ENCODE measurements at places on chromosomes 1 and 21. TPM values are rescaled to one million over a fixed set of nuclear protein-coding genes. Genes with fewer than 3 reads are reported as not detected.

GRCh38 chr1:240693036-240693435 lies 81.1 kb upstream of the GREM2 start:
- DNase-seq: no peak

DNA sequence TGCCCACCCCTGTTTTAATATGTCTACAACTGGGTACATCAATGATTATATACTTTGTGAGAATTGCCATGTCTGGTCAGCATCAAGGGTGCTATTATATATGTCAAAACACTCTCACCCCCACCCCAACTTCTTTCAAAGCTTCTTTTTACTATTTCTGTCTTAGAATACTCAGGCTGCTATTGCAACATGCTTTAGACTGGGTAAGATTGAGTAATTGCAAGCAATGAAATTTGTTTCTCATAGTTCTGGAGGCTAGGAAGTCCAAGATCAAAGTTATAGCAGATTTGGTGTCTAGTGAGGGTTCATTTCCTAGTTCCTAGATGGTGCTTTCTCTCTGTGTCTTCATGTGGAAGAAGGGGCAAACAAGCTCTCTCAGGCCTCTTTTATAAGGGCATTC lies 100.5 kb upstream of the KCNK1 start:
- DNase-seq: no peak

- no peak for DNase-seq
Measured at GRCh38 chr1:84442256-84442655, 36.8 kb upstream of the RPF1 start.

DNA sequence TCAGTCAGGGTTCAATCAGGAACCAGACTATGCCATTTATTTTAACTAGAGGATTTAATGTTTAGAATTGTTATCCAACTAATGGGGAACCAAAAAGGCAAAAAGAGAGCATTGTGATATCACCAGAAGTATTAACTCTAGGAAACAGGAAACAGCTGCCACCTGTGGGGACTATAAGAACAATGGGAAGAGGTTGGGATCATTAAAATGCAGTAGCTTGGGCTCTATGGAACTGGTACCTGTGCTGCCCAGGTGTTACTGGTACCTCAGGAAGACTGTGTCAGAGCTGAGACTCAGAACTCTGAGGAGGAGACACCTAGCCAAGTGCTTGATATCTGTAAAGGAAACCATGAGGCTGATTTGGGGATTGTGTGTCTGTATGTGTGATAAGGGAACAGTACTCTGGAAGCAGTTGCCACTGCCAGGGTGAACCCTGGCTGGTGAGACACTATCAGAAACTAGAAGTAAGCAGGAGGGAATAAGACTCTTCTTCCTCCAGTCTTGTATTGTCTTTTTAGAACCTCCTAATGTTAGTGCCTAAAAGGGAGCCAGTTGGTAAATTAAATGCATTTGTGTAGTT lies 49.4 kb downstream of the MAN1A2 start:
- DNase-seq: no peak

DNA sequence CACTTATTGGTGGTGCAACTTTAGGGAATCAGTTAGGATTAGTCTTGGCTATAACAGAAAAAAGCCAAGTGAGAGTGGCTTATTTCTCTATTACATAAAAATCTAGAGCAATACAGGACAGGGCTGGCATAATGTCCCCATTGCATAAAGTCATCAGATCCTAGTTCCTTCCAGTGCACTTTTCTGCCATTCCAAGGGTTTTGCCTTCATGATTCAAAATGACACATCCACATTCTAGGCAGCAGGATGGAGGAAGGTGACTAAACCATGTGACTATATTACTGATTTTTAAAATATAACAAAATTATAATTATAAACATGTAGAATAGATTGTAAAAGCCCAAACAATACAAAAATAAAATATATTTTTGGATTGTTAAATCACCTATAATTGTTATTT lies 18.8 kb downstream of the JUN start:
- DNase-seq: no peak

- DNase-seq: no peak
Measured at GRCh38 chr1:95046359-95046758, 26.4 kb downstream of the ALG14 start.

- no peak for DNase-seq
Measured at GRCh38 chr1:204498981-204499380, 4.4 kb upstream of the PIK3C2B start.

- DNase-seq: no peak
Measured at GRCh38 chr1:103527331-103527730, 1.8 kb downstream of the RNPC3 start.

DNA sequence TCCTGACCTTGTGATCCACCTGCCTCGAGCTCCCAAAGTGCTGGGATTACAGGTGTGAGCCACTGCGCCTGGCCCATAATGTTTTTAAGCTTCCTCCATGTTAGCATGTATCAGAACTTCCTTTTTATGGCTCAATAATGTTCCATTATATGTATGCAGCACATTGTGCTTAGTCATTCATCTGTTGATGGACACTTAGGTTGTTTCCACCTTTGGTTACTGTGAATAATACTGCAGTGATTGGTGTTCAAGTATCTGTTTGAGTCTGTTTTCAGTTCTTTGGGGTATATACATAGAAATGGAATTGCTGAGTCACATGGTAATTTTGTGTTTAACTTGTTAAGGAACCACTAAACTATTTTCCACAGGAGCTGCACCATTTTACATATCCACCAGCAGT lies 17.7 kb downstream of the CMPK1 start:
- no peak for DNase-seq

- no peak for DNase-seq
Measured at GRCh38 chr1:75985827-75986226, 53.6 kb upstream of the ASB17 start.

DNA sequence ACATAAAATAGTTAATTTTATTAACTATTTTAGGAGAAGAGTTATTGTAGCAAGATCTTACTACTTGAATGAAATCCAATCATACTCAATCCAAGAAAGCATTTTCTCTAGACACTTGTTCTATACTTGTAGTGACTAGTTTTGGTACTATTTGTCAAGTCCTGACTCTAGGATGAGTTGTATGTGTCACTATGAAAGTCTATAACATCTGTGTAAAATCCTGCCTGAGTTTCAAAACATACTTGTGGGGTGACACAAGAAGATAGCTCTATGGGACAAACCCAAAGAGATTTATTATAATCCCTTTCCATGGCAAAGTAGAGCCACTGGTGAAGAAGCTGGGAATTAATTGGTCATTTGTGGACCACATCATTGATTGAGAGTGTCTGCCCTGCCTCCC lies 1042.2 kb upstream of the ADGRL4 start:
- DNase-seq: no peak

DNA sequence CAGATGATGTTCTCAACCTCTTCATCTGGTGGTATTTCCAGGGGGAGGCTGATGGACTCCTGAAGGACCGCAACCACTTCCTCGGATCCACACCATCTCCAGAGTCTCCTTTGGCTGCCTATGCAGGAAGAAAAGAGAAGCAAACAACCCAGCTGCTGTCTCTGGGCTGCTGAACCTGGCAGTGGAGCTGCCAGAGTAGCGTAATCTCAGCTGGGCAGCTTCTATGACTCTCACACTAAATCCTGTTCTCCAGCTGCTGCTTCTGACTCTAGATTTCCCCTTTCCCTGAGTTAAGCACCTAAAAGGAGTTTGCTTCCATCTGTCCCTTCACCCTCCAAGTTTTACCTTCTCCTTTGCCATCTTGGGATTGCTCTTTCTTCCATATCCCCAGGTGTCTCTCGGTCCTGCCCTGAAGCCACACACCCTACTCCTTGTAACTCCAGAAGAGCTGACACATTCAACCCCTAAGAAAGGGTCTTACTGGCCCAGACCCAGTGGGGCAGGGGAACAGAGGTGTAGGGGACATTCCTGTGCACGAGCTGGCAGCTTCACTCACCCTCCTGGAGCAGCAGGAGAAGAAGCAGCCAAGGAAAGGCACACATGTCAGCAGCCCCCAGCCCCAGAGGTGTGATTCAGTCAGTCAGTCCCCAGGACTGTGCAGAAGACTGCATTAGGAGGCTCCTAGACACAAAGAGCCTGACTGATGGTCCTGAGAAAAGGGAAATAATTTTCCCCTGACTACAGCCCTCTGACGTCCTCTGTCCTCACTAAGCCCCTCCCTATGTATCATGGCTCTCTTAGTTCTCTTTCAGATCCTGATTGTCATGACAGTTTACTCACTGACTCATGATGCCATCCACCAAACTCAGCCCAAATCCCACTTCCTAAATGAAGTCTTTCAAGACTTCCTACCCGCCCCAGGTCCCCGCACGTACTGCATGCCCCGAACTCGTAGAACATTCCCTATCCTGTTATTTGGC lies at the start of gene SLAMF9:
Gene SLAMF9, minus strand, starts transcription at position 702 of the 980 bp plus-strand sequence. Its CDS starts 100 bp downstream, at position 602.
- no peak for DNase-seq

DNA sequence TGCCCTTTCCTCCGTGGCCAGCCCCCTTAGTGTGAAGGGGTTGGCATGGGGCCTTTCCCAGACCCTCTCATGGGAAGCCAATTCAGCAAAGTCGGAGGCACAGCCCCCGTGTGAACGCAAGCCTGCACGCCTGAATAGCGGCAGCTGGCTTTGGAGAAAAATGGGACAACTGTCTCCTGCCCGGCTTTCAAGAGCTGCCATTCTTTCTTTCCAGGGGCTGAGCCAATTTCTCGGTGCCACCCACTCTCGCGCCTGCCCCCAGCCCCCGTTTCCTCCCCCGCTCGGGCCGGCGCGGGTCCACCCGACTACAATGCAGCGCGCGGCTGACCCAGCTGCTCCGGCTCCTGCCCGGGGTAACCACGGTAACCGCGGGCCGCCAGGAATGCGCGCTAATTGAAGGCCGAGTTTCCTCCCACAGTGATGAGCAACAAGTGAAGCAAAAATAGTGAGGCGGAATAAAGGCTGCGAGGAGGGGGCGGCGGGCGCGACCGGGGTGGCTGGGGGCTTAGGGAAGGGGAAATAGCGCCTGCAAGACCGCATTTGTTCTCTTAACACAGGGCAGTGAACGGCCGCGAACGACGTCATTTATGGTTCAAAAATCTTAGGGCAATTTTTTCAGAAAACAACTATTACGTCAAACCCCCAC lies 27.8 kb downstream of the ILDR2 start:
- no peak for DNase-seq

TUFT1 gene
- total RNA-seq: 4.8 TPM

LRRC39 gene
- 0.14 TPM for total RNA-seq

STYXL2 gene
- 0.28 TPM for total RNA-seq

MIXL1 gene
- not detected for total RNA-seq

KRTAP20-1 gene
- total RNA-seq: not detected

PLEKHA6 gene
- 12.8 TPM for total RNA-seq

Measured in liver (tissue), 10 donors.